ENCODE measurements at places on chromosomes 2 and 18. TPM values are rescaled to one million over a fixed set of nuclear protein-coding genes. Genes with fewer than 3 reads are reported as not detected.

DNA sequence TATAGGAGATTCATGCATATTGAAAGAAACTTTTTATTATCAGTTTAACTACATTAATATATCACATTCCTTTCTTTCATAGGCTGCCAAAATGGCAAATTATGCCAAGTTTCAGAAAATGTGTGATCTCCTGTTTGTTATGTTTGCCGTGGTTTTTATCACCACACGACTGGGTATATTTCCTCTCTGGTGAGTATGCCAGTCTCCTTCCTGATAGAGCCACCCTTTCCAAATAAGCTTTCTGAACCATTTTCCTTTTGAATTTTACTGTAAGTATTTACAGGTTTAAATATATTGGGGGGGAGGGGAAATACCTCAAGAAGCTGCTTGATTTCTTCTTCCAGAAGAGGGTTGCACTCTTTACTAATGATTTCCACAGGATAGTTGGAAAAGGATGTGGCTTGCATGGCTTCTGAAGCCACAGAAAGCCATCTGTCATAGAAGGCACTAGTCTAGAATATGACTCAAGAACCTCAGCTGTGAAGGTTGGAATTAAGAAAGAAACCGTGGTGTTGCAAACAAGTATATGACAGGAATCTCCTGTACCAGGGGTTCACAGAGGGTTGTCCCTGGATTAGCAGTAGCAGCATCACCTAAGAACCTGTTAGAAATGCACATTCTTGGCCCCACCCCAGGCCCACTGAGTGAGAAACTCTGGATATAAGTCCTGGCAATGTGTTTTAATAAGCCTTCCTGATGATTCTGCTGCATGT, 84.5 kb upstream of the NOSTRIN start:
- DNase-seq: no peak

GRCh38 chr18:55506074-55506473, 81.9 kb downstream of the TCF4 start:
- no peak for DNase-seq

DNA sequence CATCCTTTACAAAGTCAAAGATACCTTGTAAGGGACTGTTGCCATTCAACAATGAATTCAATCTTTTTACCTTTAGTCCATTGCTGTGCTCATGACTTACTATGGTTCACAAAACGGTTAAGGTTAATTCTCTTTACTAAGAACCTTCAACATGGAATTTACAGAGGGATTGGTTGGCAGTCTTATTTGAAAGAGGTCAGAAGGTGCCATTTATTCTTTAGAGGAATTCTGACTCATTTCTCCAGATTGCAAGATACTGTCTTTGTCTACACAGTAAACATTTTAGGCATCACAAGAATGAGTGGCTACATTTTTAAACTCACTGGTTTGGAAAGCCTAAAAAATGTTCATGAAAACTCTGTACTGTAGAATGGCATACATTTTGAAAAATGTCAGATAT, 17.4 kb downstream of the KCNH7 start:
- DNase-seq: no peak

The PLGLB2 gene
- total RNA-seq: 1.7 TPM

DNA sequence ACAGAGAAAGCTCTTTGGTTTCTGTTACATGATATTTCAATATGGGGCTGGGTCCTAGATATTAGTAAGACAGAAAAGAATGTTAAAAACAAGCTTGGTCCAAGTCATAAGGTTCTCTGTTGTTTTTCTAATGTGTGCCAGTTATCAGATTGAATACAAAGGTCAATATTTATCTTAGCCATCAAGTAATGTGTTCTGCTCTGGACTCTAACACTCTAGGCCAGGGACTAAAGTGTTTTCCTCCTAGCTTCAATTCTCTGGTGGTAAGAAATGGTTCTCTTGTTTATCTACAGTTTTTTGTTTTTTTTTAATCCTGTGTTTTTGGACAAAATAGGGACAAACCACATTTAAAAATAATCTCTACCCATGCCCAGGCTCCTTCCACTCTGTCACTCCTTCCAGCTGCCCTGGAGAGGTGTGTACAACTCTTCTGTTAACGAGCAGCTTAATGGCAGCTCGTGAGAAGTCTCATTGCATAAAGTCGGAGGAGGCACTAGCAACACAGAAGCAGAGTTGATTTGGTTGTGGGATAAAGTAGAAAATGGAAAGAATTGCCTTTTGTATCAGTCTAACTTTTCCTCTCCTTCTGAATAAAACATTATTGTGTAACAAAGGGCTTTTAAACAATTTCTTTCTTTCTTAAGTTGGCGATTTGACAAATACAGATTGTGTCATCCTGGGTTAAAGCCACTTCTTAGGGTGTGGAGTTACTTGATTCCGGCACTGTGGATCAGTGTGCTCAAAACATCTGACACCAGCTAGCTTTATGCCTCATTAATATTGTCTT, 8.0 kb upstream of the SESTD1 start:
- DNase-seq: no peak

The PLEKHH2 gene
- 1.1 TPM for total RNA-seq

DNA sequence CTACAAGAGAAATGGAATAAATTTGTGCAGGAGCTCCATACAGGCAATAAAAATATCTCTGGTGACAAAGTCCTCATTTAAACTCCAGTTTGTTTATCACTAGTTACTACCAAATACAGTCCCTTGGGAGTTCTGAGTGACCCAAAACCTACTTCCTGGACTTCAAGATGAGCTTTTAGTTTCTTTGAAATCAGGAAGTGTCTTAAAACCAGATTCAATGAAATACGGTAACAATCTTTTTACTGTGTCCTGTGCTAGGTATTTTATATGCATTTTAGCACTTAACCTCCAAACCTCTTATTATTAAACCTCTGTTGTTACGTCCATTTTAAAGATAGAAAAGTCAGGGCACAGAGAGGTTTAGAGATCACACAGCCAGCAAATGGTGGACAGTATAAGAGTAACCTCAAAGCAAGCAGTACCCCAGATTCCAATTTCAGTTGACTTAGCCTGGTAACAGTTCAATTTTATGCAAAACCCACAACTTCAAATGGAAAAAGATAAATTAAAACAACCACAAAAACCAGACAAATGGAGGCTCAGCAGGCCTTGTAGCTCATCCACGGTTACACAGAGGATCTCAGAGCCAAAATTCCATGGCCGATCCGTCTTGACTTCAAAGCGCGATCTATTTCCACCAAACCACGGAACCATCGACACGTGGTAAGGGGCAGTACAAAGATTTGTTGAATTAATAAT, 1.3 kb upstream of the KCMF1 start:
- DNase-seq: no peak

- DNase-seq: no peak
Measured at GRCh38 chr2:215454519-215455246, 18.8 kb upstream of the FN1 start.

DNA sequence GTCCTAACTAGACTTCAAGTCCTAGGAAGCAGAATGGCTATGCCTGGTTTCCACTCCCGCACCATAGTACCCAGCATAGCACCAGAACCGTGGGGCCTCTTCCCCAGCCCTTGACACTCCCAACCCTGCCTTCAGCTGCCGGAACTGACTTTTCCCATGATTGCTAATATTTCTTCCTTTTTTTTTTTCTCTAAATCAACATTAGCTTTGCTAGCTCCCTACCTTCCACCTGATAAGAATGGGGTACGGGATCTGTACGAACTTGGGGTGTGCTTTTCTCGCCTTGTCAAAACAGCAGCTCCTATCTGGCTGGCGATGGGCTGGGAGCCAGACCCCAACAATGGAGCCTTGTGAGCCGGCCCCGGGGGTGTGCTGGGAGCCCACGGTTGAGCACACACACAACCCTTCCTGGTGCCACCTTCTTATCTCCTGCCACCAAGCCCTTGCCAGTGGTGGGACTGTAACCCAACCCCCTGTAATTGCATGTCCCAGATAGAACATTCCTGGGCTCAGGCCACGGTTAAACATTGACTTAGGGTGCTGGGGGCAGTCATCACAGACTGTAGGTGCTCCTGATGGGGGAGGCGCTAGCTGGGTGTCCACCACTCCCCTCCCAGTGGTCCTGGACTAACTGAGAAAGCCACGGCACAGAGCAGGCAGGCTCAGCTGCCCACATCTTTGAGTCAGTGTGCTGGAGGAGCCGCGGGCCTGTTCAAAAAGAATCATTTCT, 213.0 kb upstream of the HAAO start:
- no peak for DNase-seq

All from left ventricle myocardium superior (tissue), 1 donor.